ENCODE measurements at places on chromosomes 7 and 10.

DNA sequence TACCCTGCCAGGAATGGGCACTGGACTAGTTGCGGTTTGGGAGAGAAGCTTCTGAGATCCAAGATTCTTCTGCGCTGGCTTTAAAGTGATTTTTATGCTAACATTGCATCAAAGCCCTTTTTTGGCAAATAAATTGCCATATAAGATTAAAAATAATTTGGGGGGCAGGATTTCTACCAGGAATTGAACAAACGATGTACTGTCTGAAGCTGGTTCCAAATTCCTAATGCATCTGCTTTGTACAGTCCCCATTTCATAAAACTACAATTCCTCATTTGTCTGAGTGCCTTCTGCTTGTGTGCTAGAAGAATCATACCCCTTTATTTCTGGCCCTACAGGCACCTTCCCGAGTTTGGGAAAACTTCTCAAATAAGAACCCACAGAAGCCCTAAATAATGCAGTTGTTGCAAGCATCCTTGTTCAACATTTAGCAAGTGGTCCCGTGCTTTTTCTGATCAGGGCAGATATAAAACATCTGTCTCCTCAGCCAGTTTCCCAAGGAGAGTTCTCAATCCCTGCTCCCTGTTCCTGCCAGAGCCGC, 349.7 kb downstream of the PTEN start:
- no peak for DNase-seq

GRCh38 chr10:128998101-128998805, 468.8 kb upstream of the MGMT start:
- no peak for DNase-seq

GRCh38 chr7:25186436-25186835, 41.9 kb downstream of the NPVF start:
- no peak for DNase-seq

DNA sequence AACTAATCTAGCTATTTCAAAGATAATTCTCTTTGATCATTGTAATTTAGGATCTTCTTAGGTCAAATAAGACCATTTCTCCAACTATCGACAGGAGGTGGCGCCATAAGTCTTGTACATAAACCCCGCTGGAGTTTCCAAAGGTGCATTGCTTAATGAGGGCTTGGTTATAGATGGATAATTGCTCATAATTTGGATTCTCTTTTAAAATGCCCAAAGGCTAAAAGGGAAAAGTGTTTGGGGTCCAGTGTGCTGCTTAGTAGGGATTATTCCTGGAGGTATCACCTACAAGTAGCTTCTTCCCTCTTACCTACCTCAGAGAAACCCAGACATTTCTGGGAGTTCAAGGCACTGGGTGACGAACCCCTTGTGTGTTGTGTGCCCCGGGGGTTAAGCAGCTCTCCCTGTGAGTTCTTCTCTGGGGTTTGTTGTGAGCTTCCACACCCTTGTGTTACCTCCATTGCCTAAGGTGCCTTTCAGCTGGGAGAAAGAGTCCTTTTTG, 75.2 kb downstream of the PAXIP1 start:
- DNase-seq = peak; percentile 84

GRCh38 chr10:77641788-77642397, 4.3 kb upstream of the KCNMA1 start:
- peak; percentile 83 for DNase-seq

DNA sequence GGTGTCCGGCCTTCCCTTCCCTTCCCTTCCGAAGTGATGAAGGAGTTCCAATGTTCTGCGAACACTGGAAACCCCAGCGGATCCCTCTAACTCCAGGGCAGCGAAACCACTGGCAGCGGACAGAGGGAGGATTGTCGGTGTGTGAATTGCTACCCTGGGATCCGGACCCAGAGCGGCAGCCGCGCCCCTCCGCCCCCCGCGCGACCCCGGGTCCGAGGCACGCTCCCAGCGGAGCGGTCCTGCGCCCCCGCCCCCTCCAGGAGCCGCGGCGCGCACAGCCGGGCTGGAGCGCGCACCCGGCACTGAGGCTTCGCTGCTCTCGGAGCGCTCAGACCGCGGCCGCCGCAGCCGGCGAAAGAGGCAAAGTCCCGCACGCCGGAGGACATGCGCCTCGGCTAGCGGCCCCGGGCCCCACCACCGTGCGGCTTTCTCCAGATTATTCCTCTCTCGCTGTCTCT, at the start of gene PTPRZ1:
Gene PTPRZ1, plus strand, starts transcription at position 331 of the 458 bp plus-strand sequence. CDS start 339 bp downstream, outside the sequence.
- DNase-seq = peak; percentile 27

GRCh38 chr7:76358011-76358480, 745 bp downstream of the YWHAG start:
- DNase-seq = peak; percentile 43

DNA sequence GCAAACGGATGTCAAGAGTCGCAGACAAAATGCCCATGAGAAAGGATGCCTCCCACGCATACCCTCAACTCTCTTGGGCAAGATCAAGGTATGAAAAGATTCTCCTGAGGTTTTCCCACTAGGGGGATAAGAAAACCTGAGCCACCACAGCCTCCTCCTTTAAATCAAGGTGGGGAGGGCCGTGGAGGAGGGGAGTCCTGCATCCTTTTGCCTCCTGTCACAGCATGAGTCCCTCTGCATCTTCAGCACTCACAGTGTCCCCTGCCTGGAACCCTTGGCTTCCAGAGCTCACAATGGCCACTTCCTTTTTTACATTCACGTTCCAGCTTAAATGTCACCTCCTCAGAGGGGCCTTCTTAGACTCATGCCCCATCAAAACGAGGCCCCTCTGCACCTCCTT, 207.6 kb downstream of the GLI3 start:
- no peak for DNase-seq

GRCh38 chr7:27745064-27745583, 5.2 kb downstream of the TAX1BP1 start:
- DNase-seq = peak; percentile 74

DNA sequence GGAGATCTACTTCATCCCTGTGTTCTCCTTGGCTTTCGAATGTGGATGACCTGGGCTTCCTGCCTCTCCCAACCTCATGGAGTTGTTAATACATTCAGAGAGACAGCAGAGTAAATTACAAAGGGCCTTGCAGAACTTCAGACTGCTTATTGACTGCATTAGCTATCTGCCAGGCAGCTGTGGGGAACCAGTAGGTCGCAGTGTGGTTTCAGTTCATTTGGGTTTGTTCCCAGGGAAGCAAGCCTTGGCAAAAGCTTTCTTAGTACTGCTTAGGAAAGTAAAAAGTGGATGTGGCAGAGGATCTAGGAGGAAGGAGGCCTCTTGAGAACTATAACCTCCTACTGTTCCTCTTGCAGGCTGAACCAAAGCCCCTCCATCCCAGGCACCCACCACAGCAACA, 9.2 kb downstream of the NPFFR1 start:
- DNase-seq = no peak

DNA sequence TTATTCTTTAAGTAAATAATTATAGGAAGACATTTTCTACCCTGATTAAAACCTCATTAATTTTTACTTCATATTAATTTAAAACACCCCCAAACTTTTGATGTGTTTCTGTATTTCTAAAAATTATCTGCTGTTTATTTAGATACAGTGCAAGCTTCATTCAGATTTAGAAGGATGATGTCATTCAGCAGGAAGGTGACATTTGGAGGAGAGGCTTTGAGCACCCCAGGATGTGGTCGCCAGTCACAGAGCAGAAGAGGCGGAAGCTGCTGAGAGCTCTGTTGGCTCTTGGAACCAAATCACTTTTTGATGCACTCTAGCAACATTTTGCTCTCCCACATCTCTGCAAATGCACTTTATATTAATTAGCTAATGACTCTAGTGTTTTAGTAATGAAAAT, 233.9 kb upstream of the CACNA2D1 start:
- peak; percentile 17 for DNase-seq

GRCh38 chr7:149291781-149292461, 29.9 kb downstream of the ZNF783 start:
- DNase-seq = no peak
